T-helper 9 cell (primary cell): ENCODE measurements at places on chromosomes 4 and X.

DNA sequence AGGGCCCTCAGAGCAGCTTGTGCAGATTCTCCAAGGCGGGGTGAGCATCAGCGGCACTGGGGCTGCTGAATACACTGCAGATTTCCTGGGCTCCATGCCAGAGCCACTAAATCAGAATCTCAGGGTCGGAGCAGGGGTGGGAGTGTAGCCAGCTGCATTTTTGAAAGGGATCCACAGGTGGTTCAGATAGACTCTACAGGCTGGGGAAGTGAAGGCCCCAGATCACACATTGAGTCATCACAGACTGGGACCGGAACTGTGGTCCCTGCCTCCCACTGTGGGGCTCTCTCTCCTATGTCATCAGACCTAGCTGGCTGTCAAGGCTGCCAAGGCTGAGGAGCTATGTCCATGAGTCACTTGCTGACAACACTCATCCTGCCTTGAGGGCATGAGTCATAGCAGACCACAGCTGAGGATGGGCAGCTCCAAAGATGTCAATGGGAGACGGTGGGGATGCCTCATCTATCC lies 162.3 kb upstream of the MAMLD1 start:
- DNase-seq = no peak

- DNase-seq = no peak
Measured at GRCh38 chr4:102478186-102478585, 23.0 kb upstream of the NFKB1 start.

GRCh38 chrX:136828830-136829229 lies 48.1 kb upstream of the ARHGEF6 start:
- DNase-seq = no peak

GRCh38 chrX:107747596-107748161 lies 27.9 kb downstream of the TSC22D3 start:
- no peak for DNase-seq

DNA sequence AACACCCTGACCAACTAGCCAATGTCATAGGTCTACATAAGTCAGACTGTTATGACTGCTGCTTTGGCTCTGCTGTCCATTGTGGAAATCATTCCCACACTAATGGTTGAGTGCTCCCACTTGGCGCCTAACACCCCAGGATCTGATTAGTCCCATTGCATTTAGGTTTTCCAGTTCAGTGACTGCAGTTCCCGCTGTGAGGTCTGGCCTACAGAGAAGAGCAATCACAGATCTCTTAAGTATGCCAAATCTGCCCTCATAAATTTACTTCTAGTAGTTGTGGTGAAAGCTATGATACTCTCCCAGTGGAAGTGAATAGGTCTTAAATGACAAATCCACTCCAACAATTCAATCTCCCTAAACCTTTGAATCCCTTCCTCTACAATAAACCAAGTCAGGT lies 77.3 kb upstream of the IL2 start:
- no peak for DNase-seq

- no peak for DNase-seq
Measured at GRCh38 chr4:53967986-53968385, 96.4 kb downstream of the CHIC2 start.

GRCh38 chrX:1224954-1225353 lies 12.5 kb upstream of the CRLF2 start:
- no peak for DNase-seq

- DNase-seq = no peak
Measured at GRCh38 chr4:118389721-118390120, 36.9 kb upstream of the PRSS12 start.
